CD14-positive monocyte (primary cell): ENCODE measurements at places on chromosomes 1 and 21. TPM values are rescaled to one million over a fixed set of nuclear protein-coding genes. Genes with fewer than 3 reads are reported as not detected.

DNA sequence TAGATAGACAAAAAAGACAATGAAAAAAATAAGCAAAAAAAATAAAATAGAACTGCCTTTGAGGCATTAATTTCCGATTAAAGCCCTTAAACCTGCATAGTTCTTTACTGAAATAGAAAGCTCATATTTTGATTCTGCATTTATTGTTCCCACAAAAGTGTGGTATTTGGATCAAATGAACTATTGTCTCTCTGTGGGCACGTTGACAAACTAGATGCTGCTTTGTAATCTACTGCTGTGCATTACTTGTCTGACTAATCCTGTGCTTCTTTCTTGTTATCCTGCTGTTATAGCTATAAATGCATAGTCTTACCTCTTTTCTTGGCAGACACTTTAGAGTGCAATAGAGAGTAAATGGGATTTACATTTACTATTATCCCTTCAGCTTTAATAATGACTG, 31.4 kb upstream of the SLC35D1 start:
- DNase-seq = no peak

Gene HENMT1
- polyA plus RNA-seq = 4.7 and 10.5 TPM in 2 replicates

GRCh38 chr1:188762166-188762743, 1715.4 kb downstream of the BRINP3 start:
- no peak for DNase-seq

Gene TNNI3K
- polyA plus RNA-seq = 0.27 TPM in 1 of 2 replicates, not detected in the other

DNA sequence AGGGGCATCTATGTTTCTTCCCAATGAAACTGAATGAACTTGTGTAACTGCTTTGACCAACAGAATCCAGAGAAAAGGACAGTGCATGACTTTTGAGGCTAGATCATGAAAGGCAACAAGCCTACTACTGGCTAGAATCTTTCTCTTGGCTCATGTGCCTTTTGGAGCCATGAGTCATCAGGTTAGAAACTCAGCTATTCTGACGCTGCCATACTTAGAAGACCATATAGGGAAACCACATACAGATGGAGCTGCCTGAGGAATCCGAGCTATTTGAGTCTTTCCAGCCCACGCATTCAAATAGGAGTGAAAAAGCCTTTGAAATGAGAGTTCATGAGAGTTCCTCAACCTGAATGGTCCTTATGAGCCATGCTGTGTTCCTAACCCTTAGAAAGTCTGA, 738.5 kb upstream of the CHRM3 start:
- no peak for DNase-seq

DNA sequence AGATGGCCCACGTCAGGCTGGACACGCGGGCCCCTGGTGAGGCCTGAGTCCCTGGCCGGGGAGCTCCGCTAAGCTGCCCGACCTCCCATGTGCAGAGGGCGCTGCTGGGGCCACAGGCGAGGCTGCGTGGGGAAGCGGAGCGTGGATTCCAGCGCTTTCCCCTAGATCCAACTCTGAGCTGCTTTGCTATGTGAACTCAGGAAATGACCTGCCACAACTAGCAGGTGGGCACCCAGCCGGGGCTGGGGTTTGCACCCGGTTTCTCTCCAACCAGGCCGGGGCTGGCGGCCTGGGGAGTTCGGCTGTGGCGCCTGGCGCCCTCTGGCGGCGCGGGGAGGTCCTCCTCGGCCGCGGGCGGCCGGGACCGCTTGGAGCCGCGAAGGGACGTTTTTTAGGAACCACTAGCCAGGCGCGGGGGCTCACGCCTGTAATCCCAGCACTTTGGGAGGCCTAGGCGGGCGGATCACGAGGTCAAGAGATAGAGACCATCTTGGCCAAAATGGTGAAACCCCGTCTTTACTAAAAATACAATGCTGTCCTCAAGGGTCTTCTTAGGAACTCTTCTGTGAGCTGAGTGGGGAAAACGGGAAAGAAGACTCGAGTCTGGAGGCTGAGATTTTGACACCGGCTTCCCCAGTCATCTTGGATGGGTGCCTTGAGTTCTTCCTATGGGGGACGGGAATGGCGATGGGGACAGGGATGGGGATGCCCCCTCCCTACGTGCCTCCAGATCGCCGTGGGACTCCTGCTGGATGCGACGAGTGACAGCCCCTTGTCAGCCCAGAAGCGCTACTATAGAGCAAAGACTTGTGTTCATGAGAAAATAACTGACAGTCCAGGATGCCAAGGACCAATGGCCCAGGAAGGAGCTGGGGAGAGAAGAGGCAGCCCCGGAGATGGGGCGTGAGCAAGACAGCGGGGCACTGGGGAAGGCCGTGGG, 12.6 kb downstream of the PYCR2 start:
- DNase-seq = peak; percentile 42

DNA sequence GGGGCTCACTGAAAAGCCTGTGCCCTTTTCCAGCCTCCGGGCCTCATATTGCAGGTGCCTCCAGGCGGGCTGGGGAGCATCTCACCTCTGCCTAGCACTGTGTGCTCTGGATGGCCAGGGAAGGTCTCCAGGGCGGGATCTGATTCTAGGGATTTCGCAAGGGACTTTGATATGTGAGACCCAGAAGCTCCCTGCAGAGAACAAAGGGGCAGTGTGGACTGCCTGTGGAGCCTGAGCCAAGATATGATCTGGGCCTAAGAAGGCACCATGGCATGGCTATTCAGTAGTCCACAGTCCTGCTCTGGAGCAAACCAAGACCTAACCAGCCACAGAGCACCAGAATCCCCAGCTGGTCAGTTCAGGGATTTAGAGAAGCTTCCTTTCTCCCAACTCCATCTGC, 157.2 kb downstream of the ST6GALNAC5 start:
- no peak for DNase-seq

- DNase-seq = no peak
These were observed 11.1 kb upstream of the RAVER2 start for GRCh38 chr1:64733581-64734286.

GRCh38 chr1:15816674-15817073, 9.2 kb upstream of the UQCRHL start:
- DNase-seq = no peak

DNA sequence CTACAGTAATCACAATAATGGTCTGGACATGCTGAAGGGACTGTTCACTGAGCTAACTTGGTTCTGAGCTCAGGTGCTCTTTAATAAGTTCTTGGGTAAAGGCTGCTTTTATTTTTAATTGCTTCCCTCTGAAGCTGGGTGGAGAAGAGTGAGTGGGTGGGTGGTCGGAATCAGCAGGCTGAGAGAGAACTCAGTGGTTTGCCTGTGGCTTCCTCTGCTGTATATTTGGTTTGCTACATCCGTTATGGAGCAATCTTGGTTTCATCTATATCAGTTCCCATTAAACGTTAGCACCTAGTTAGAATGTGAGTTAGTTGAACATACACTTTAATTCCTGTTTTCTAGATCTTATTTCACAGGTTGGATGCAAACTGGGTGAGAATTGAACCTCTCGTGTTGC, 23.3 kb downstream of the CNIH4 start:
- DNase-seq = peak; percentile 75

DNA sequence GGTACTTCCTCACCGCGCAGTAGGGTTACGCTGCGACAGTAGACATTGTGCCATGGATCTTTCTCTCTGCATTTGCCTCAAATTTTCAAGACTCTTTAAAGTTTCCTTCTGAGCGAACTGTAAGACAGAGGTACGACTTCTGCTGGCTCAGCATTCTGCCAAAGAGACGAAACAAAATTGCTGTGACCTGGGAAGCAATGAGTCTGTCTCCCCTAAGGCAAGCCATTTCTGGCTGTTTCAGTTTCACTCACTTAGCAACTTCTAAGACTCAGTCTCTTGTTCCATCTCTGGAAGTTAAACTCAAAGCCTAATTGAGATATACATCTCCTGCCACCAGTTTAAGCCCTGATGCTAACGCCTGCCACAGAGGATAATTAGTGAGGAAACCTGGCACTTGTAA, 510.9 kb upstream of the DAB1 start:
- DNase-seq = no peak

Gene CD164L2
- polyA plus RNA-seq = not detected

- DNase-seq = no peak
These were observed 11.1 kb downstream of the IPO9 start for GRCh38 chr1:201840055-201840454.

GRCh38 chr1:174800216-174800851, 199.4 kb upstream of the CACYBP start:
- peak; percentile 5 for DNase-seq

Gene S100A9
- polyA plus RNA-seq = 40,800 TPM

Gene SDC3
- polyA plus RNA-seq = 0.12 TPM

- DNase-seq = no peak
These were observed 923.2 kb downstream of the LTN1 start for GRCh38 chr21:28069450-28069923.

GRCh38 chr21:31191553-31191952, 152.5 kb downstream of the TIAM1 start:
- DNase-seq = no peak
